ENCODE measurements at places on chromosomes 4 and X. TPM values are rescaled to one million over a fixed set of nuclear protein-coding genes. Genes with fewer than 3 reads are reported as not detected.

- DNase-seq = peak; percentile 30
These were observed 23.1 kb downstream of the MAGEA8 start for GRCh38 chrX:149903889-149904748.

GRCh38 chrX:389021-389441 is 2.3 kb upstream of the PPP2R3B start:
- no peak for DNase-seq

- peak; percentile 49 for DNase-seq
These were observed 11.7 kb downstream of the LAS1L start for GRCh38 chrX:65522739-65523372.

GRCh38 chr4:11313157-11313943 is 115.3 kb downstream of the HS3ST1 start:
- DNase-seq = no peak

DNA sequence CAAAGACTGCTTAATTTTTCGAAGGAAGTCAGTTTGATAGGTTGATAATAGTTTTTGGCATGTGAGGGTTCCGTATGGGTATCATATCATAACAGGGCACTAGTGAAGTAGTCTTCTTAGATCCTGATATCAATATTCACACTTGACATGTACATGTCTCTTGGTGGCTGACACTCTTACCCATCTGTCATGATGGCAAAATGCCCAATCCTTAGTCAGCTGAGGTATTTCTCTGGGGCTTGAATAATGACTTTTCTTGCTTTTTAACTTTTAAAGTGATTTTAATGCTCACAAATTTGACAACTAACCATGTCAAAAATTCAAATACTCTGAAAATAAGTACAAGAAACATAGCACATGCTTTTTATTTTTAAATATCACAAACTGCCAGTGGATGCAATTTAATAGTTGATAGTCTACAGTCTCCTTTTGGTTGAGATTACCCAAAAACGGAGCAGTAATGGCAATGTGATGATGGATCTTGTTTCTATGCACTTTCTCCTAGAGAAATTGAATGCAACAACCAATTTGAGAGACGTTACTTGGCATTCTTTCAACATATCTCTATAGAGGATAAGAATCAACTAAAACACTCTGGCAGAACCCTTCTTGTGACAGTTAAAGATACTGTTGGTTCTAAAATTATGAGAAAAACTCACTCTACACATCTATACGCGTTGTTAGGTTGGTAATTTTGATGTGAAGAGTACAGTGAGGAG is 552.9 kb upstream of the PABPC4L start:
- DNase-seq = no peak

- DNase-seq = no peak
These were observed 10.3 kb upstream of the GPR143 start for GRCh38 chrX:9775930-9776329.

GRCh38 chr4:107600983-107601382 is 119.1 kb downstream of the PAPSS1 start:
- DNase-seq = no peak

- DNase-seq = no peak
These were observed 97.1 kb upstream of the SLC4A4 start for GRCh38 chr4:71241501-71242288.

DNA sequence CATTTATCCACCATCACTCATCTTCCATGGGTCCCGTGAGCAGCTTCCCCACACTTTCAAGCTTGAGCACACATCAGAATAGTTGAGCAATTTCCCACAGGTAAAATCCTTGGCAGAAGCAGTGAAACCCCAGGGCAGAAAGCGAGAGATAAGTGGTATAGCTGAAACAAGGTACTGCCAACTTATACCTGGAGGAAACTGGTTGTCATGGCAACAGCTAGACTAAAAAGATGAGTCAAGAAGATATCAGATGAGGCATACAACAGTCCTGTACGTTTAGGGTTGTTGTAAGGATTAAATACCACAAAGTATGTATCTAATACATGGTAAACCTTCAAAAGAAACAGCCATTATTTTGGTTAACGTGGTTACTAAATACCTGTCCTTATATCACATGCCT is 66.9 kb upstream of the PHOX2B start:
- no peak for DNase-seq

- DNase-seq = peak; percentile 7
These were observed 242.5 kb upstream of the PRPS2 start for GRCh38 chrX:12548746-12549145.

DNA sequence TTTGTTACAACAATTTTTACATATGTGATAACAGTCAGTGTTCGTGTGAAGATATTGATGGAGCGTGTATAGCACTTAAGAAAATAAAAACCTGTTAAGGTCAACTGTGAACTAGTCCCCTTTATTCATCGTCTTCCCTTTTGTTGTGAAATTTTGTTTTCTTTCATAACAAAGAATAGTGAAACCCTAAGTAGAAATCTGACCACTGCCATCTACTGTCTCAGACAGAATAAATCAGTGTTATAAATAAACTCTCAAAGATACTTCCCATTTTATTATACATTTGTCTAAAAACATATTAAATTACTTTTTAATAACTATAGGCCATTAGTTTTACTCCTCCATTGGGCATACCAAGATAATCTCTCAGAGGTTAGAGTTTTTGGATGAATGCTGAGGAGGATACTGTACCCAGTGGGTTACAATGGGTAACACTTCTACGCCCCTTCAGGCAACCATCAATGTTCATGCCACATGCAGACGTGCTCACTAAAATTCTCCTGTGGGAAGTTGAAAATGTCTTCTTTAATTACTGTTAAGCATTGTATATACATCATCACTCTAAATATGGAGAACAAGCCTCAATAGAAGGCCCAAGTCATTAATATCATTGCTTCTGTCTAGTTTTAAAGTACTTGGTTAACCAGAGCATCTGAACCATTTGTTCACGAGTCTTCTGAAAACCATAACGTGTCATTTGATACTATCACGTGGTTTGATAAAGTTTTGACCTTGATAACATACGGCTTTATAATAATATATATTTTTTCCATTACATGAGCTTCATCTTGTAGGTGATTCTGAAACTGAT is 171.2 kb downstream of the TMA16 start:
- no peak for DNase-seq

- DNase-seq = peak; percentile 88
These were observed 203.3 kb upstream of the HS3ST1 start for GRCh38 chr4:11632025-11632424.

DNA sequence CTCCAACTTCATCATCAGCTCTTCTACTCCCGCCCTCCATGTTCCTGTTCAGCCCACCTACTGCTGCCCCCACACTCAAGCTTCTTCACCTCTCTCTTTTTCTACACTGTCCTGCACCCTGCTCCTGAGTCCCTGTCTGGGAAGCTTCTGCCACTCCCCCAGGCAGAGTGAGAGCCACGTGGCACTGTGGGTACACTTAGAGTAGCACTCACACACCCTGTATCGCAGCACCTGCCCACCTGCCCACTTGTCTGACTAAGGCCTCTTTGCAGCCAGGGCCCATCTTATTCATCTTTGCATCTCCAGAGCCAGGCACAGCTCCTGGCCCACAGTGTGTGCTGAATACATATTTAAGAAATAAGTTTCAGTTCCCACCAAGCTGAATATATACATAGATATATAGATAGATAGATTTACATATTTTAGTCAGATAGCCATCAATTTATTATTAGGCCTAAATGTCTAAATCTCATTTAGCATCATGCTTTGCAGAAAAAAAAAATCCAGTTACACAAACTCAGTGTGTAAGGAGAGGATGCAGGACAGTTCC is 24.9 kb downstream of the CCDC149 start:
- DNase-seq = no peak

DNA sequence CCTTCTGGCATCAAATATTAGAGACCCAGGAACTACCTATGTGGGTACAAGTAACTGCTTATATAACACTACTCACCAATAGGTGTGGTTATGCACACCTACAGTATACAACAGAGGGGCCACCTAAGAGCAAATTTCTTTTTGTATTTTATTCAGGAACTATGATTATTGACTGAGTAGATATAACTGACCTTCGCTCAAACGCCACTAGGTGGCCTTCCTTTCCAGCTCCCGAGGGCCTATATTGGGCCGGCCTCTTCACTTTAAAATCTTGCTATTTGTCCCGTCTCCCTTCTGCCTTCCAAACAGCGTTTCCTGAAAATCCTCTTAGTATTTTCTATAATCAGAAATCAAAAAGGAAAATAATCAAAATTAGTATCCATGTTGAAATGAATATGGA is 19.9 kb upstream of the PABPC5 start:
- DNase-seq = no peak

GRCh38 chr4:60808726-60809485 is 391.2 kb upstream of the ADGRL3 start:
- no peak for DNase-seq

GLRA3 gene
- not detected for total RNA-seq

RHOH gene
- not detected for total RNA-seq

SRPX gene
- total RNA-seq = 5.9 TPM

CFAP99 gene
- 0.30 TPM for total RNA-seq

CXCL6 gene
- 139 TPM for total RNA-seq

ZNF674 gene
- total RNA-seq = 2.8 TPM

AVPR2 gene
- 1.0 TPM for total RNA-seq

Measured in renal cortical epithelial cell (primary cell).